Stimulated activated CD8-positive, alpha-beta memory T cell treated with anti-CD3 and anti-CD28 coated beads, Interleukin-15, amount 100 ng/mL, for 48 hours (primary cell): ENCODE measurements at places on chromosomes 16 and 17.
A peak's percentile ranks its signal among the peaks of the same experiment; 100 is the strongest.

- no peak for DNase-seq
Observed at GRCh38 chr17:48148854-48149786, 41.6 kb downstream of the SNX11 start.

GRCh38 chr16:25509456-25509855 lies 182.3 kb upstream of the HS3ST4 start:
- no peak for DNase-seq

GRCh38 chr17:32976131-32976530 lies 15.5 kb upstream of the SPACA3 start:
- no peak for DNase-seq

GRCh38 chr17:57639381-57639780 lies 105.7 kb downstream of the CCDC182 start:
- DNase-seq: no peak

DNA sequence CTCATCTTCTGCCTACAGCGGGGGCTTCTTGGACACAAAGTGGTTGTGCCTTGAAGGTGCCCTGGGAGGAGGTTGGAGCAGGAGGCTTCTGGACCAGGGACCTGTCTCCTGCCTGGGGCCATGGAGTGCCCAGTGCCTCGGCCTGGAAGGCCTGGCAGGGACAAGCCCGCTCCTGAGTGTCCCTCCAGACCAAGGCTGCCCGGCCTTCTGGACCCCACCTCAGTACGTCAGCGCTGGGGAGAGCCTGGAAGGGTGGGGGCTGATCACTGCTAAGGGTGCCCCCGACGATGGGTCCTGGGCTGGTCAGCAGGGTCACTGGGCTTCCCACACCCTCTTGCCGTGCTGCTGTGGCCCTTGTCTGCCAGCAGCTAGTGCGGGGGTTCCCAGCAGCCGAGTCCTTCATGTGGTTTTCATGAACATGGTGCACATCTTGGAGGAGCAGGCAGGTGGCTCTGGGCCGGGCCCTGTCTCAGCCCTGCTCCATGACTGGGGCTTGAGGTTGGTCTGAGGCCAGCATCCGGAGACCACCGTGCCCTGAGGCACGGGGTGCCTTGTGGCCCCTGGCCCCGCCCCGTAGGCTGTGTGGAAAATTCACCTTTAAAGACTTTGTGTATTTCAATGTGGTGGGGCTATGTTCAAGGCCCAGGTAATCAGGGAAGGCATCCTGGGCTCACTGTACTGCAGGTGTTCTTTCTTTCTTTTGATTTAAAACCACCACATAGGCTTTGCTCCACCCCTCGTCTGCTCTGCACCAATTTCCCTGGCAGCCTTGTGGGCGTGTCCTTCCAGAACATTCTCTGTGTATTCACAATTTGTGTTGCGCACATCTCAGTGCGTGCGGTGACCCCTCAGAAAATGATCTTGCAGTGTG lies 22.4 kb downstream of the MGRN1 start:
- DNase-seq: no peak

GRCh38 chr16:305916-306626 lies 23.1 kb downstream of the PDIA2 start:
- DNase-seq: no peak

GRCh38 chr17:6346986-6347385 lies 87.9 kb downstream of the AIPL1 start:
- no peak for DNase-seq

DNA sequence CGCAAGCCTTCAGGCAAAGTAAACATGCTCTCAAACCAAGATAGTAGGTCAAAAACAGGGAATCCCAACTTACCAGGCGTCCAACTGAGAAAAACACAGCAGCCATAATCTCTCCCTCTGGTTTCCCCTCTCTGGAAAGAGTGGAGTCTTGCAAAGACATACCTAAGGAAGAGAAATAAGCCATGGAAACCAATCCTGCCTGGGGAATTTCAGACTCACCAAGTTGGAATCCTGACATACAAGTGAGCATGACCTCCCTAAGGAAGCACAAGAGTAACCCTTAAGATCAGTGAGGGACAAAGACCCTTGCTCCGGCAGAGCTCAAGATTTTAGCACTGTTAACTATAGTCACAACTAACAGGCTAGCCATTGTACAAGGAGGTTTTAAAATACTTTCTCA lies 4.1 kb downstream of the ZNF624 start:
- no peak for DNase-seq

DNA sequence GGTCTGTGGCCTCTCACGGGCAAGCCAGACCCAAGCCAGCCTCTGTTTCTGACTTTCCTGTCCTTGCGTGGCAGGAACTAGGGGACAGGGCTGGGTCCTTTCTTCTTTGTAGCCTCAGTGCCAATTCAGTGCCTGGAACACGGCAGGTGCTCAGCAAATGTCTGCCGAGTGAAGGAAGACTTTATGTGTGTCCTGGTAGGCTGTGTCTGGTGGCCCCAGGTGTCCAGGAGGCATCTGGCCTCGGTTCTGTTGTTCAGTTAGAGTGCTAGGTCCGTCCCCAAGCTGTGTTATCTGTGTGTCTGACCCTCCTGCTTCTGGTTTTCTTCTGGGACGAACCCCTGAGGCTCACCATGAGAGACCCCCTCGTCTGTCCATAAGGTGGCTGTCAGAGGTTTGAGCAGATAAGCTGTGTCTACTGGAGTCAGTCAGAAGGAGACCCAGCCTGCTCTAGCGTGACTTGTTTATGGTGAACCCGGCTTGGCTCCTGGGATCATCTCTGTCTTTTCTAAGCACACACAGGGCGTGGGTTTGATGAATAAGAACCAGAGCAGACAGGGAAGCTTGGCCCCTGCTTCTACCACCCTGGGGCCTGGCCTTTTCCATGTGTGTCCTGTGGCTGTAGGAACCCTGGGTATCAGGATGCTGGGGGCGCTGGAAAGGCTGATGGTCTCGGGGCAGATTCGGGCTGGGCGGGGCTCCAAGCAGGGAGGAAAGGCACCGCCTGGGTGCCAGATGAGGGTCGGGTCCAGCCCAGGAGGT lies 39.3 kb downstream of the ENGASE start:
- DNase-seq: no peak

DNA sequence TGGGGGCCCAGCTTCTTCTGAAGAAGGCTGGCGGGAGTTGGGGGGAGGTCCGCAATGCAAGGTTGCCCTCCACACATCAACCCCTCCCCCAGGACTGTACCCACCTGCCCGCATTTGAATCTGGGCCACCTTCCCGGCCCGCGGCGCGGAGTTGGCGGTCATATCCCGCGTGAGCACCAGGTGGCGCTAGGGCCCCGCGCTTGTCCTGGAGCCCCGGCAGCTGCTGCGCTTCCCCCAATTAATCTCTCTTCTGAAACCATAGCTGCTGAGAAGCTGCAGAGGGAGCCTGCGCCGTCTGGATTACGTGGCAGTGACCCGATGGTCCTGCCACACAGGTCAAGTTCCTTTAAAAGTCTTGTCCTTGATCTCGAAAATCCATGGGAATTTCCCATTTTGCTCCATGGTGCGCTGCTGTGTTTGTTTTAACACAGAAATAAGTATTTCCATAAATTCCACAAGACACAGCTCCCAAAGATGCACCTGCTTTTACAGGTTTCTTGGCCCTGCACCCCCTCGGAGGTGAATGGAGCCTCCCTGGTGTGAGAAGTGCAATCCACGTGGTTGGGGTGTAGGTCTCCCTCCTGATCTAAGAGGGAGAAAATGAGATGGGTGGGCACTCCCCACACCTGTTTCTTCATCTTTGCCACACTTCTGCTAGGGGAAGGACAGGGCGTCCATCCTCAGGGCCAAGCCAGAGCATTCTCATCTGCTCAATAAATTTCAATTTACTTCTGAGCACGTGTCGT lies 22.1 kb downstream of the COX4I1 start:
- DNase-seq: peak; percentile 65

DNA sequence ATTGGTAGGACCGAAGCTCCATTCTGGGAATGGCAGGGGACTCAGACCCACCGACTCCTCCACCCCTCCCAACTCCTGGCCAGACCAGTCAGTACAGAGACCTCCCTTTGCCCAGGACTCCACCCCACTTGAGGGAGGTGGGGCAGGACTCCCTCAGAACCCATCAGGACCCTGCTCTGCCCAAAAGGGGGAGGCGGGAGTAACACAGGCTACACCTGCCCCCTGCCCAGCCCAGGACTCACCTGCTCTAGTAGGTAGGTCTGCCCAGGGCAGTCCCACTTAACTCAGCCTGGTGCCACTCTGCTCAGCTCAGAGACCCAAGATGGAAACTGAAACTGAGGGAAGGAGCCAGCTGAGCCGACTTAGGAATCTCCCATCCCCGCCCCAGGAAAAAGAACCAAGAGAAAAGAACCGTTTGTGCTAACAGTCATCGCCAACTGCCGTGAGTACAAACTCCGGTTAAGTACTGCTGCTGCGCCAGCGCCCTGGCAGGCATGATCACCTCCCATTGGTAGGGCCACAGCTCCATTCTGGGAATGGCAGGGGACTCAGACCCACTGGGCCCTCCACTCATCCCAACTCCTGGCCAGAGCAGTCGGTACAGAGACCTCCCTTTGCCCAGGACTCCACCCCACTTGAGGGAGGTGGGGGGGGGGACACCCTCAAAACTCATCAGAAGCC lies 503 bp downstream of the DHX58 start:
- DNase-seq: no peak

- no peak for DNase-seq
Observed at GRCh38 chr16:26667307-26667706, 399.4 kb upstream of the C16orf82 start.

GRCh38 chr17:80970044-80970761 lies 21.4 kb upstream of the CHMP6 start:
- DNase-seq: no peak

DNA sequence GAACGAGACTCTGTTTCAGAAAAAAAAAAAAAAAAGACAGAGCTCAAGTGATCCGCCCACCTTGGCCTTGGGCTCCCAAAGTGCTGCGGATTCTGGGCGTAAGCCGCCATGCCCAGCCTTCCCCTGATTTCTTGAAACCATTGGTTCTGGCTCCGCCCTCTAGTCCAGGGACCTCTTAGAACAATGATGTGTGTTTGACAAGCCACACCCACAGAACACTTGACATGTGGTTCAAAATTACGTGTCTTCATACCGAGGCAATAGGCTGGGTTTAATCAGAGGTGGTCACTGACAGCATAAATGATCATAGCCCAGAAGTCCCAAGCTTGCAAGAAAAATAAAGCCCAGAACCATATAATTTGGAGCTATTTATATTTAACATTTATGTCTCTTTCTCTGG lies 23.0 kb downstream of the KNOP1 start:
- no peak for DNase-seq

- DNase-seq: no peak
Observed at GRCh38 chr17:28346199-28346580, 10.6 kb downstream of the TNFAIP1 start.

- no peak for DNase-seq
Observed at GRCh38 chr17:73795730-73796129, 151.5 kb upstream of the SDK2 start.

DNA sequence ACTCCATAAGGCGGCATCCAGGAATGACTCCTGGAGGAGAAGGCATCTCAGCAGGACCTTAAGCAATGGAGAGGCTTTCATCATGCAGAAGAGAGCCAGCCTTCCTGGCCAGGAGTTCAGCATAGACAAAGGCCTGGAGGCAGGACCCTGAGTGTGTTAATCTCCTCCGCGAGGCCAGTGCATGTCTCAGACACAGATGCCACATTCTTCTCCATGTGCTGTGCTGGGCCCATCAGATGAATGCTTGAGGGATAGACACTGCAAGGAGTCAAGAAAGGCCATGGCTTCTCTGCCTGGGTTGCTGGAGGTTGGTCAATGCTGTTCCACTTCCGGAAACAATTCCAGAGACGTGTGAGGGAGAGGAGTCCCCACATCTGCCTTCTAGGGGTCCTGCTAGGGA lies 147.5 kb downstream of the IRX5 start:
- no peak for DNase-seq

GRCh38 chr17:41015454-41015853 lies 6.5 kb upstream of the KRTAP3-1 start:
- no peak for DNase-seq

DNA sequence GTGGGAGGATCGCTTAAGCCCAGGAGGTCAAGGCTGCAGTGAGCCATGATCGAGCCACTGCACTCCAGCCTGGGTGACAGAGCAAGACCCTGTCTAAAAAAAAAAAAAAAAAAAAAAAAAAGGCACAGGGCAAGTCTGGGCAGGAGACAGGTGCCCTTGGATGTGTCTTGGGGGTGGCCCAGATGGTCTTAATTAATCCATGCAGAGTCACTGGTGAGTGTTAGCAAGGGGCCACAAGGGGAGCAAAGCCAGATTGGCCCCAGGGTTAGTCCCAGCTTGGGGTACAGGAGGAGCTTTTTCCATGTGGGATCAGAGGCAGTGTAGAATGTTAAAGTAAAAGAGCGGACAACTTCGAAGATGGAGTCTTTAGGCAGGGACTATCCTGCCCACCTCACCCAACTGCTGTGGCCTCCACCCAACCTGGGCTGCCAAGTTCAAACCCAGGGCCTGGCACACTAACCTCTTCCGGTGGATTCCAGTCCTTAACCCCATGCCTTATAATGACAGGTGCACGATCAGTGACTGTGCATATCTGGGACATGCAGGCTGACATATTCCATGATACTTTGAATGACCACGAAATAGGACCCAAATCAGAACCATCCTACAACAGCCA lies 32.2 kb upstream of the MFSD6L start:
- no peak for DNase-seq

DNA sequence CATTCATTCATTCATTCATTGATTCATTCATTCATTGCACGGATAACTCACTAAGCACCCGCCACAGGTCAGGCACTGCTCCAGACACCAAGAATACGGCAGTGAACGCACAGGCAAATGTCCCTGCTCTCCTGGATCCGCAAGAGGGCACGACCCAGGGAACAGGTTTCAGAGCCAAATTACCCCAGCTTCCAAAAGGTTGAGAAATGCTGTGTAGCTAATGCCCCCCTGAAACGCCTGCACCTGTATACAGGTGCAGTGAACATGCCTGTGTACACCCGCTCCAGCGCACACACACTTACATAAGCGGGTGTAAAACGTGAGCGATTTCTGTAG lies 9.6 kb upstream of the UBE2I start:
- DNase-seq: no peak

GRCh38 chr16:3659251-3659650 lies 4.8 kb downstream of the DNASE1 start:
- DNase-seq: no peak

DNA sequence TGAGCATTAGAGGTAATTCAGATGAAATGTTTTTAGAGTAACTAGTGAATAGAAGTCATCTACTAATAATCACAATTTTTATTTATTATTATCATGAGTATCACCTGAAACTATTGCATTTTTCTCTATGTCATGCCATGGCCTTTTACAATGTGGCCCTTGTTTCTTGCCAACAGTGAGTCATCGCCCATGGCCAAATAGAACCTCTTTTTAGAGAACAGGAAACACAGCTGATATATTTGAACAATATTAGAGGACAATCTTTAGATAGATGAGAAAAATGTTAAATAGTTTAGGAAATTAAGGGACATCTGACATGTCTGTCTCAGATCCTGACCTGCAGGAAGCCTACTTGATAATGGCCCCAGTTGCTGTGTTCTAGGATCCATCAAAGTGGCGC lies 1584.4 kb upstream of the GOT2 start:
- DNase-seq: no peak

DNA sequence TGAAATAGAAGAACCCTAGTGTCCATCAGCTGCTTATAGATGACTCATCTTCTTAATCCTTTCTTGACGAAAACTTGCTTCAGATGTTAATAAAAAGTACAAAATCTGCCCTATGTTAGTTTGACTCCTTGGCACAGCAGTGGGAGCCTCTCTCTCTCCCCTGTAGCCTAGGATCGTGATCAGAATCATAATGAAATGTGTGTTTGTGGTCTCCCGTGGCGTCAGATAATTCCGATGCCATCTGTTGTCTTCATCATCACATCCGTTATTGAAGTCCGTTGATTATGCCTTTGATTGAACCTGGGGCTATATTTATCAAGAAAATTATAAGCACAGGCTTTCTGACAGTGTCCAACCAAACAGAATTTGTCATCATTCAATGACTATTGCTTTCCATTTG lies 102.5 kb downstream of the BMERB1 start:
- no peak for DNase-seq

GRCh38 chr16:30692396-30693064 lies 6.4 kb upstream of the SRCAP start:
- no peak for DNase-seq
